ENCODE measurements at places on chromosomes 7 and 10.
A peak's percentile ranks its signal among the peaks of the same experiment; 100 is the strongest.

DNA sequence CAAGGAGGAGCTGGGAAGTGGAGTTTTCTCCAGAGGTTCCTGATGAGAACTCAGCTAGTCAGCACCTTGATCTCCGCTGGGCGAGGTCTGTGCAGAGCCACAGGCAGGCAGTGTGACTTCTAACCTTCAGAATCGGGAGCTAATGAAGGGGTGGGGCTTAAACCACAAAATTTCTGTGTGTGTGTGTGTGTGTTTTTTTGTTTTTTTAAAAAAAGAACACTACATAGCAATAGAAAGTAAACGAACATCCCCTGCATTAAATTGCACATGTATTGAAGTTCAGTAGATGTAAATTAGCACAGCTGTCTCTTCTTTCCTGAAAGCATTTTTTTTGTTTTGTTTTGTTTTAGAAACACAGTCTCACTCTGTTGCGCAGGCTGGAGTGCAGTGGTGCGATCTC lies 46.2 kb downstream of the RBM17 start:
- DNase-seq = no peak

DNA sequence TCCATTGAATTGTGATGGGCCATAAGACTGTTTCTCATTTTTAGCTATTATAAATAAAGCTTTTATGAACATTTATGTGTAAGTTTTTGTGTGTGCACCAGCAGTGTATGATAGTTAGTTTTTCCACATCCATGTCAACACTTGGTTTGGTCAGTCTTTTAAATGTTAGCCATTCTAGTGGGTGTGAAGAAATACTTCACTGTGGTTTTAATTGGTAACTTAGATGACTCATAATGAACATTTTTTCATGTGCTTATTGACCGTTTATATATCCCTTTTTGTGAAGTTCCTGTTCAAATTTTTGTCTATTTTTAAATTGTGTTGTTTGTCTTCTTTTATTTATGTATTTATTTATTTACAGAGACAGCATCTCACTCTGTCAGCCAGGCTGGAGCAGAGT lies 23.6 kb upstream of the PDK4 start:
- DNase-seq = no peak

GRCh38 chr10:49175587-49176309 lies 12.4 kb downstream of the TMEM273 start:
- no peak for DNase-seq

DNA sequence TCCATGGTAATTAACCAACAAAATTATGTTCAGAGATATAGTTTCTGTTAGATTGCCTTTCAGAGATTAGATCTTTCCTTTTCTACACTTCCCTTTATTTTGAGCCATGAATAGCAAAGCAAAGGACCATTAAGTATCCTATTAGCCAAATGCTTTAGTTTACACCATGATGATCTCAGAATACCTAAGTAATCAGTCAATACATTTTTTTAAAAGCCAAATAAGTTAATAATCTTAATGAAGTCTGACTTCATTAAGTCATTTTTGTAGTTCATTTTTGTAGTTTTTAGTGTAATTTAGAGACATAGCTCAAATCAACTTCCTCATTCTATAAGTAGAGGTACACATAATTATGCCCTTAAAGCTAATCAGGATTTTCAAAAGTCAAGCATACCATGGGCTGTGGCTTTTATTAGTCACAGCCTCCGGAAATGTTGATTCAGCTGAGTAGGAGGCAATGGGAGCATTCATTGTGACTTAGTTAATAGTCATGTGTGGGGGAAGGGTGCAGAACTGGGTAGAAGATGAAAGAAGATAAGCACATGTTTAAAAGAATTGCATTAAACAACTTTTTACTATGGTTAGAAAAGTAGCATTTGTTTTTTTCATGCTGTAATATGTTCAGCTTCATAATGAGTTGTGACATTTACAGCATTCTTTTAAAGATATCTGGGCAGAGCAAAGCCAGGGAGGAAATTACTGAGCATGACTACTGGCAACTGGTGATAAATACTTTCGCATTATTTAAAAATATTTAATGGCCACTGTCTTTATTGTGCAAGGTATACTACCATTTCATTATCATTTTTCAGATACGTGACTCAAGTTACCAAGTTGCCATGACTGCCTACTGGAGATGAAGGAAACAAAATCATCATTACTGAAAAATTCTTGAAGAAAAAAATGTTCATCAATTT lies 57.3 kb upstream of the CCDC71L start:
- peak; percentile 73 for DNase-seq

GRCh38 chr7:30988351-30989005 lies 24.7 kb downstream of the GHRHR start:
- no peak for DNase-seq

GRCh38 chr7:117132321-117133120 lies 179.2 kb downstream of the ST7 start:
- no peak for DNase-seq

GRCh38 chr7:94394437-94395140 lies at the start of gene COL1A2:
Gene COL1A2 (plus strand): TSS chr7:94394895. CDS start chr7:94395032, 137 bp downstream.
- DNase-seq = peak; percentile 43

- no peak for DNase-seq
Observed at GRCh38 chr10:90167174-90168064, 466.0 kb downstream of the KIF20B start.

- DNase-seq = no peak
Observed at GRCh38 chr7:143396182-143396581, 12.5 kb downstream of the EPHA1 start.

- DNase-seq = no peak
Observed at GRCh38 chr10:69096045-69096444, 8.1 kb downstream of the SRGN start.

GRCh38 chr10:110966146-110966545 lies 46.7 kb downstream of the SHOC2 start:
- DNase-seq = no peak

DNA sequence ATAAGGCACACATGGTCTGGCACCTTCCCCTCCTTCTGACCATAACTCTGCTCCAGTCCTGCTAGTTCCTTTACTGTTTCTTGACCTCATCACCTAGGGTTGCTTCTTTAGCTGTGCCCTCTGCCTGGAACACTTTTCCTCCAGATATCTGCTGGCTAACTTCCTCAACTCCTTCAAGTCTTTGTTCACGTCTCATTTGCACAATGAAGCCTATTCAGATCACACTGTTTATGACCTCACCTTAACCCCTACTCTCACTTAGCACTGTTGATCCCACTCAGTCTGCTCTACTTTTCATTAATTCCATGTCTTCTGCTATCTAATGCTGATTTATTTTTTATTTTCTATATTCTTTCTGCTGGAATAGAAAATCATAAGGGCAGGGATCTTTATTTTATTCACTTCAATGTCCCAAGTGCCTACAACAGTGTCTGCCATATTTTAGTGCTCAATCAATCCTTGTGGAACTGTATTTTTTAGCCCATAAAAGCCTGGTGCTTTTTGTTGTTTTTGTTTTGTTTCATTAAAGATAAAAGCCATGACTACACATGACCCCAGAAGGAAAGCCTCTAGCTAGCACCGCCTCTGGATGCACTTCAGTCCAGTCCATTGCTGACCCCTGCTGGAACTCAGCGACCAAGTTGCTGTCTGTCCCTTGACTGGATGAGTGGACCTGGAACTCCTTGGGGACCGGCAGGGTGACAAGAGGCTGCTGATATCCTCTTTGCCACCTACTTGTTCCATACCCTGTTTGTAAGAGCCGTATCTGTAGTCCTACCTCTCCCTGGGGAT lies 12.3 kb downstream of the KLF14 start:
- DNase-seq = no peak

DNA sequence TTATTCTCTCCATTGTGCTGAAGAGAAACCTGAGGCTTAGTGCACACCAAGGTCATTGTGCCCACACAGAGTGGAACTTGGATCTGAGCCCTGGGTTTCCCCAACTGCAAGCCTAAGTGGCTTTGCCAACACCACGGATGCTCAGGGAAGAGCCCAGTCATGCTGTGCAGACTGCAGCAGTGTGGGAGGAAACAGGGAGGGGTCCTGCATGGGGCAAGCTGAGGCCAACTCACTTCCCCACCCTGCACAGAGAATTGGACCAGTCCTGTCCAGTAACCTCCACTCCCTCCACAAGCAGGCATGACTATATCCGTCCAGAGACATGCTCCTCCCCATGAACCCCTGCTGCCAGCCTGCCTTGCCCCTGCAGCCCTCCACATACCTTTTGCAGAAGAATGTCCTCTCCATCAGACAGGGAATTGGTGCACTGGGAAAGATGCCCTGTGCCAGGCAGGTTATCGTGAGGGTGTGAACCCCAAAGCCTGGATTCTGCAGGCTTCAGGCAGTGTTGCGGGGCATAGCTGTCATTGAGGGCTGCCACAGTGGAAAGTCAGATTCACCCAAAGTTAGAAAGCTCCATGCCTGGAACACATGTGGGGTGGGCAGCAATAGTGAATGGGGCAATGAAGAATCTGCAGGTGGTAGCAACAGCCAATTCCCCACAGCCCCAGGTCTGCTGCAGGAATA lies 44.9 kb downstream of the DRGX start:
- no peak for DNase-seq

GRCh38 chr7:43248961-43249822 lies 136.7 kb downstream of the HECW1 start:
- DNase-seq = no peak

DNA sequence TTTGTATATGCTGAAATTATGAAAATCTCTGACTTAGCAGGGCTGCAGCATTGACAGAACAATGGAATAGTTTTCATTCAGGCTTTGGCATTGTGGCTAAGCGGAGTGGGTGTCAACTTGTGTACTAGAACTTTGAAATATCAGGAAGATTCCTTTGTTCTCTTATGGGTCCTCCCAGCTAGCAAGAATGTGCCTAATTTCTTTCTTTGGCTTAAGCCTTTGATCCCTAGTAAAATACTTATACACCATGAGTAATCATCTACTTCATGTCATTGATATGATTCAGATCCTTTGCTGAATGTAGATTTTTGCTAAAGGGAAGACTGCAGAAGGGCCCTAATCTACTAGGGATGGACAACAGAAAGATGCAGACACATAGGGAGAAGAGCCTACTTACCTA lies 6.2 kb downstream of the AVL9 start:
- DNase-seq = no peak

DNA sequence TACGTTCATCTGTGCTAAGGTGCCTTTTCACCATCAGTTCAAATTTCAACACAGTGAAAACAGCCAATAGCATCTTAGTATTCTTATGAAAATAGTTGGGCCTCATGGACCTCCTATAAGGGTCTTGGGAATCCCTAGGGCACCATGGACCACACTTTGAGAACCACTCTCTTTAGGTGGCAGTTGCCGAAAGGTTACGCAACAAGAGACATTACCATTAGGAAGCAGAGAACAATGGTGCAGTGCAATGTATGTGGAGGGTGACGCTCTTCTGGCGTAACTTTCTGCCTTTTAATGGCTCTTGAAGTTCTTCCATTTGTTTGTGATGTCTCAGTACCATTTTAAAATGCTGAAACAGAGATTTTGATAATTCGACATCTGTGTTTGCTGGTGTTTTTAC lies 131.1 kb downstream of the CNNM2 start:
- DNase-seq = no peak

GRCh38 chr10:30736685-30737232 lies 107.2 kb upstream of the LYZL2 start:
- no peak for DNase-seq

DNA sequence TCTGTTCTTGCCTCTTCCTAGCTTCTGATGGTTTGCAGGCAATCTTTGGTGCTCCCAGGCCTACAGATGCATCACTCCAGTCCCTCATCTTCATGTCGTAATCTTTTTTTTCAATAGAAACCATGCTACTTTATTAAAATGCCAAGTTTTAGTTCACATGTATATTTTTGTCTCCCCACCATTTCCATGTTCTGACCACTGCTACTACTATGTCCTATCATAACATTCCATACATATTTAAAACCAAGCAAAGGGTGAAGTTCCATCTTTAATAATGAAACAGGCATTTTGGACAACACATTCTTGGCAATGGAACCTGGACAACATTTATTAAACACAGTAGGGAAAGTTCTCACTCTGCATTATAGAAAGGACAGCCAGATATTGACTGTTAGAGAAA lies 58.8 kb downstream of the ZNF518A start:
- no peak for DNase-seq

- no peak for DNase-seq
Observed at GRCh38 chr10:3528271-3528670, 256.7 kb downstream of the KLF6 start.

DNA sequence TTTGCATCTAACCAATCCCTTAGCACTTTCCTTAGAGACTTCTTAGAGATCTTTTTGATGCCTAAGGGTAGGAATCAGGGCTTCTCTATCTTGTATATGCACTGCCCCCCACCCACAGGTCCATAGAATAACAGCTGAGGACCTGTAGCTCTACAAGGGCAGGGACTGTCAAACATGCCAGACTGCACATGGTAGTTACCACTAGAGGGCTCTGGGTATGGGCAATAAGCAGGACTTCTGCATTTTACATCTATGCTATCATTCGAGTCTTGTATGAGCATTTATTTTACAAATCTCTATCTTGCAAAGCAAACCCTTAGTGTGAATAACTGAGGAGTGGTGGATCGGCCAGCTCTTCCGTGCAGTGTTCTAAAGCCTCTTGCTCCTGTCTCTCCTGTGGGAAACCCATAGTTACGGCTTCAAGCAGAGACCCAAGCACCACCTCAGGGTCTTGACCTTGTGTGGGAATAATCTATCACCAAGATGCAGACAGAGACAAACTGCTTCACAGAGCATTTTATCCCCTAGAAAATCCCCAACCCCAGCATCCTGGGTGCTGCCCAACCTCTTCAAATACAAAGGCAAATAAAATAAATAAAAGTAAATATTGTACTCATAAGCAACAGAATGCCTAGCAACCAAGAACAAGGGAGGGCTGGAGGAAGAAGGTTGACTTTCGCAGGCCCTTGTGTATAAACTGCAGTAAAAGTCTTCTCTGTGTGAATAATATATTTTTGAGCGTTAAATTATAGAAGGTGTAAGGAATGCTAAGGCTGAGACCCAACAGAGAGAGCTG lies 219.3 kb downstream of the WDR11 start:
- no peak for DNase-seq

DNA sequence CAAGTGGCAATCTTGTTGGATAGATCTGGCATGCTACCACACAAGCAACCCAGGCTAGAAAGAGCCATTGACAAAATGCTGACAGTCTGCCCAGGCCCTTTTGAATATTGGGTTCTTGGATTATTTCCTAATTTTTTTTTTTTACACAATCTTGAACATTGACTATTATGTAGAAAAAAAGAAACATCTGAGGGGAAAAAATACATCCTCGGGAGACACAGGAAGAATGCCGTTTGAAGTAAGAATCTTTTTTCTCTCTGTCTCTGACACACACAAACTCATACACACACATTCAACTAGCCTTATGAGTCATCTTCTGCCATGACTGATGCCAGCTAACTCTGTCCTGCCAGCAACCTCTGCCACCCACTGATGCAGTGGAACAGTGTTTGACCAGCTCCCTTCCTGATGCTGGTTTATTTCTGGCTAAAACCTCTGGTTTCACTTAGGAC lies 47.2 kb downstream of the SORBS1 start:
- no peak for DNase-seq

- no peak for DNase-seq
Observed at GRCh38 chr10:91340613-91341362, 69.4 kb upstream of the HECTD2 start.

GRCh38 chr7:44769776-44770294 lies 21.2 kb downstream of the ZMIZ2 start:
- DNase-seq = peak; percentile 49

GRCh38 chr10:25704622-25705021 lies 229.4 kb upstream of the MYO3A start:
- no peak for DNase-seq

- no peak for DNase-seq
Observed at GRCh38 chr7:45973725-45974532, 52.9 kb upstream of the IGFBP3 start.

- DNase-seq = peak; percentile 14
Observed at GRCh38 chr7:74066626-74067025, 17.0 kb upstream of the LIMK1 start.
